ENCODE measurements at places on chromosomes 4 and X.

GRCh38 chr4:145944886-145945285, 6.3 kb upstream of the ZNF827 start:
- no peak for DNase-seq

- no peak for DNase-seq
These were observed 4.1 kb downstream of the FOXP3 start for GRCh38 chrX:49260221-49260985.

DNA sequence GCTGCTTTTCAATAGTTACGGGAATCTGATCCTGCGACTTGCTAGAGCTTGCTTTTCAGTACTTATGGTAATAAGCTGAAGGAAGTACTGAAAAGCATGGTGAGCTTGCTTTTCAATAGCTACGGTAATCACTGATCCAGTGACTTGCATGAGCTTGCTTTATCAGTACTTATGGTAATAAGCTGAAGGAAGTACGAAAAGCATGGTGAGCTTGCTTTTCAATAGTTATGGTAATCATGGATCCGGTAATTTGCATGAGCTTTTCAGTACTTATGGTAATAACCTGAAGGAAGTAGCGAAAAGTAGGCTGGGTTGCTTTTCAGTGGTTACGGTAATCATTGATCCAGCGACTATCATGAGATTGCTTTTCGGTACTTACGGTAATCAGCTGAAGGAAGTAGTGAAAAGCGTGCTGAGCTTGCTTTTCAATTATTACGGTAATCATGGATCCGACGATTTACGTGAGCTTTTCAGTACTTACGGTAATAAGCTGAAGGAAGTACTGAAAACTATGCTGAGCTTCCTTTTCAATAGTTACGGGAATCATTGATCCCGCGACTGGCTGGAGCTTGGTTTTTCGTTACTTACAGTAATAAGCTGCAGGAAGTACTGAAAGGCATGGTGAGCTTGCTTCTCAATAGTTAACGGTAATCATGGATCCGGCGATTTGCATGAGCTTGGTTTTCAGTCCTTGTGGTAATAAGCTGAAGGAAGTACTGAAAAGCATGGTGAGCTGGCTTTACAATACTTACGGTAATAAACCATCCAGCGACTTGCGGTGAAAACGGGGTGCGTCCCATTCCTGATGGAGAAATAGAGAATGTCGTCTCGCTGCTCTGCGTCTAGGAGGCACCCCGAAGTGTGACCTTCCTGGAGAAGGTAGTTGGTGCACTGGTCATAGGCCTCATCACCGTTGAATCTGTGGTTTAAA, 6.5 kb downstream of the CRLF2 start:
- no peak for DNase-seq

GRCh38 chr4:151358266-151358665, 32.9 kb upstream of the SH3D19 start:
- no peak for DNase-seq

GRCh38 chr4:149466446-149466845, 349.2 kb downstream of the IQCM start:
- DNase-seq = no peak

Measured in activated CD4-positive, alpha-beta T cell treated with anti-CD3 and anti-CD28 coated beads, Interleukin-2, amount 50 U/mL, for 24 hours (primary cell).